ENCODE measurements at places on chromosomes 7 and 10.

- DNase-seq = no peak
Observed at GRCh38 chr7:35816514-35816913, 15.7 kb downstream of the SEPTIN7 start.

GRCh38 chr10:131644289-131644688, 256.5 kb upstream of the PPP2R2D start:
- DNase-seq = no peak

GRCh38 chr10:71072823-71073210, 139.6 kb upstream of the UNC5B start:
- DNase-seq = no peak

DNA sequence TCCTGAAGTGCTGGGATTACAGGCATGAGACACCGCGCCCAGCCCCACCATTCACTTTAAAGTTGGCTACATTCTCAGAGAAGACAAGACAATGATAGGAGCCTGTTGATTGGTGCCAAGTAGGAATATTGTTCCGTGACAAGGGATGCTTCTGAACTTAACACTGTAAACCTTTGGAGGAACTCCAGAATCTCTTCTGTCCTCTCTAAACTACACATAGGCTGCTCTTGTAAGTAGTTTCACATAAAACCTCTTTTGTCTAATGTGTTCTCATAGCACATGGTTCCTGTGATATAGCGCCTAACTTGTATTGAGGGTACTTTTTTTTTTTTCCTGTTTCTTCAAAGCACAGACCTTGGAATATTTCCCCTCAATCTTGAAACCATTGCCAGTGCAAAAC, 3.6 kb upstream of the COPG2 start:
- no peak for DNase-seq

- no peak for DNase-seq
Observed at GRCh38 chr7:107471292-107472070, 1.6 kb downstream of the GPR22 start.

DNA sequence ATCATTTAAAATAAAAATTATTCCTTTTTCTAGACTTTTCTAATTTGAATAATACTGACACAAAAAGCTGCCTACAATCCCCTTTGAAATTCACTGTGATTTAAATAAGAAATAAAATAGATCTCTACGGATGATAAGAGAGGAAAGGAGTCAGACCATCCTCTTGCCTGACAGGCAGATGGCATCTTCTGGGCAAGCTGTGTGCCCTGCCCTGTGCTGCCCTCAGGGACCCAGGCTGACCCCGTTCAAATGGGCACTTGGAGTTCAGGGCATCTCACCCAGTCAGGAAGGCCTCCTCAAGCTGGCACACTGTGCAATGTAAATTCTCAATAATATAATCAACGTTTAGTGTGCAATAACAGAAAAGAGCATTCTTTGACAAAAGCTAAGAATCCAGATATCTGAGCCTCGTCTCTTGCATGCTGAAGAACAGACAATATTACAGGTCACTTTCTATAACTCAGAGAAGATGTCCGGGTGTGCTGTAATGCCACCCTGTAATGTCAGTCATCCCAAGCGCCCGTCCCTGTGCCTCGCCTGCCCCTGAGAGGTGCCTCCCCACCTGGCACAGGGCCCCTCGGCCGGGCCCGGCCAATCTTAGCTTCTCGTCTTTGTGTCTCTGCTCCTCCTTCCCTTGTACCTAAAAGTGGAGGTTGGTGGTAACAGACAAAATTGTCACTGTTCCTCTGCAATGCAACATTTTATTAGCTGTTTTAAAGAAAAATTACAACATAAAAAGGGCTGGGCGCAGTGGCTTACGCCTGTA, 263.3 kb downstream of the COBL start:
- DNase-seq = no peak

DNA sequence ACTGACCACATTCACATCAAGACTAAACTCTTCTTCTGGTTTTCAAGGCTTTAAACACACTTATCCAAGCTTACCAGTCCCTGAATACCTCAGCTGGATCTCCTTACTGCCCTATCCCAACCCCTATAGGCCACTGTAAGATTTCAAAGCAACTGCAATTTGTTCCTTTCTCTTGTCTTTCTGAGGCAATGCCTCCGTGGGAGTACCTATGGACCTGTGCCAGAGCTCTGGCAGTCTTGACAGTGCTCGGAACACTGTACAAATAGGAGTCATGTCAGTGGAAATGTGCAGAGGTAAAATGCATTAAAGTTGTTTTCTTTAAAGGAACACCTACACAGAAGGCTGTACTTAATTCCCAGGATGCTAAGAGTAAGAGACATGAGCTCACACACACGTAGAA, 124.7 kb downstream of the CNOT4 start:
- peak; percentile 54 for DNase-seq

GRCh38 chr10:110005719-110006118, 2.1 kb upstream of the ADD3 start:
- peak; percentile 88 for DNase-seq

- DNase-seq = no peak
Observed at GRCh38 chr7:6436385-6436685, 11.4 kb downstream of the DAGLB start.

GRCh38 chr10:8221451-8221850, 167.0 kb downstream of the GATA3 start:
- DNase-seq = no peak

DNA sequence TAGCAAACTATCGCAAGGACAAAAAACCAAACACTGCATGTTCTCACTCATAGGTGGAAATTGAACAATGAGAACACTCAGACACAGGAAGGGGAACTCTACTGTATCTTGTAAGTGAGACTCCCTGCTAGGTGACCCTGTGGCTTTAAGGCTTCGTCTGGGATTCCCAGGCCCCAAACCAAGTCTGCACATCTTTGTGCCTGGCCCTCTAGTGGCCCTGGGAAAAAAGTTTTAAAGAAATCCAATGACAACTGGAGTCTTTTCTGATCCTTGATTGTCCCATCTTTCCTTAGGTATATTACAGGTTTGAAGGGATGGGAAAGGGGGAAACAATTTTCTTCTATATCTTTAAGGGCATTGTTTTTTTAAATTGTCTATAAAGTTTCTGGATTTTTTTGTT, 10.6 kb upstream of the LIPM start:
- DNase-seq = no peak

- DNase-seq = peak; percentile 12
Observed at GRCh38 chr10:122368502-122369254, 5.8 kb upstream of the PLEKHA1 start.

GRCh38 chr10:27355918-27356573, 115.4 kb upstream of the ACBD5 start:
- DNase-seq = no peak

- DNase-seq = peak; percentile 55
Observed at GRCh38 chr10:102781090-102781920, 37.6 kb downstream of the WBP1L start.

DNA sequence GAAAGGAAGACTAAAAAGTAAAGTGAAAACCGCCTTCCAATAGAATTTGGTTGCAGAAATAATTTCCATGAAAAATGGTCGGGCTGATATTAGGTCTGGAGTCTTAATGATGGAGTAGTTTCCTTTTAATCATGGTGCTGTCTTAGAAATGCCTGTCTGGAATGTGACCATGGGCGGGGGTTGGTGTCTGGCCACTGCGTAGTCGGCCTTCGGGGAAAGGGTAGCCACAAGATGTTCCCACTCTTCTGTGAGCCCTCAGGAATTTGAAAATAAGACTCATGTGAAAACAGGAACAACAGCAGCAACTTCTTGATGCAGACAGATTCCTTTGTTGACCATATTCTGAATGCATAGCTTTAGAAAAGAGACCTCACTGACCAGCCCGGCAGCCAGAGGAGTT, 176.8 kb downstream of the KIAA1217 start:
- DNase-seq = peak; percentile 45

Measured in fibroblast of the aortic adventitia (primary cell).